ENCODE measurements at places on chromosomes 1 and 21. TPM values are rescaled to one million over a fixed set of nuclear protein-coding genes. Genes with fewer than 3 reads are reported as not detected.

GRCh38 chr1:148363439-148363810 lies 119.7 kb downstream of the PPIAL4G start:
- H3K36me3 ChIP-seq, result no peaks in the 10 kb centered on the region
- no peak overlapping the region for H3K4me3 ChIP-seq
- peaks cover 13% of the 10 kb centered on the region for H3K4me1 ChIP-seq
- no peak for DNase-seq

DNA sequence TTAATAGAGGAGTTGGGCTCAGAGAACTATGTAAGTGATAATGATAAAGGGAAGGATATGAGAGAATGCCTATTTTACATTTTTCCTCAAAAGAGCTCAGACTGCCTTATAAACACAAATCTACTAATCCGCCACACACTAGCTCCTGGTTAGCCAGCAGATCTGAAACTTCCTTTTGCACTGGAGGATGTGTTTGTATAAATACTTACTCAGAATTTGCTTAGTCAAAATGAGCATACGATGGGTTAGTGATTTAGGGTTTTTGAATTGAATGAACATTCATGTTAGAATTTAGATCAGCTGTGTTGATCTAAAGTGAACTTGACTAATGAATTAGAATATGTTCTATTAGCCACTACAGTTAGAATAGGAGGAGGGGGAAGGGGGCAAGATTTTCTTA lies 9.1 kb upstream of the IER5 start:
- H3K36me3 ChIP-seq, result no peaks in the 10 kb centered on the region
- no peak overlapping the region for H3K27ac ChIP-seq
- H3K4me3 ChIP-seq, result no peak overlapping the region
- peaks cover 13% of the 10 kb centered on the region for H3K4me1 ChIP-seq

DNA sequence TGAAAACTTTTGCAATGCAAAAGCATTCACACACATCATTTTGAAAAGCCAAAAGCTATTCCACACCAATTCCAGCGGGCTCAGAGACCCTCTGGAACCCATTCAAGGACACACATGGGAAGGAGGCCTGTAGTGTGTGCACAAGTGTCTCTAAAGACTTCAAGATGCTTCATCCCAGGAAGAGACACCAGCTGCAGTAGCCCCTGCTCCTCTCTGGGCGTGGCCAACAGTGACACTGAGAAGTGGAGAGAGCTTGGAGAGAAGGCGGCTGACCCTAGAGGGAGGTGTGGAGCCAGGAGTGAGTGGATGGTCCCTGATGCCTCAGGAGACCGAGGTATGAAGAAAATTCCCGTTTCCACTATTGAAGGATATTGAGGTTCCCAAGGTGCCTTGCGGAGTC lies 14.9 kb upstream of the TNNI1 start:
- no peak for DNase-seq
- no peak overlapping the region for H3K27ac ChIP-seq
- no peaks in the 10 kb centered on the region for H3K36me3 ChIP-seq
- H3K4me1 ChIP-seq, result no peaks in the 10 kb centered on the region
- H3K4me3 ChIP-seq, result no peak overlapping the region

TBCE gene
- 14.4 TPM for polyA plus RNA-seq

Measured in sigmoid colon (tissue), 7 donors.